ENCODE measurements at places on chromosomes 7 and 10. TPM values are rescaled to one million over a fixed set of nuclear protein-coding genes. Genes with fewer than 3 reads are reported as not detected.

RARRES2 gene
- total RNA-seq, result 99.9 TPM

GRCh38 chr10:24926557-24926956, 25.8 kb downstream of the PRTFDC1 start:
- DNase-seq, result no peak

DNA sequence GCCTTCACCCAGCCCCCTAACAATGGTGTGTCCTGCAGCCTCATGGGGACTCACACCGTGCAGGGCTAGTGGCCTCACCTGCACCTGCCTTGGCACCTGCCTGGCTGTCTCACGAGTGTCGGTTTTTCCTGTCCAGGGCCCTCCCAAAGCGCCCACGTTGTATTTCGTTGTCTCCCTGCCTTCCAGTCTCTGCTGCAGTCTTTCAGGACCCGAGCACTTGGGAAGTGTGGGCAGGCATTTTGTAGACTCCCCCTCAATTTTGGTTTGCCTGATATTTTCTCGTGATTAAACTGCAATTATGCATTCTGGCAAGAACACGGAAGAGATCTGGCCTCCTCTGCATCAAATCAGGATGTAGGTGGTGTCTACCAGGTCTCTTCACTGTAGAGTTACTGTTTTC, 17.9 kb downstream of the BNIP3 start:
- no peak for DNase-seq

GRCh38 chr7:108815815-108816214, 246.1 kb downstream of the DNAJB9 start:
- no peak for DNase-seq

DNA sequence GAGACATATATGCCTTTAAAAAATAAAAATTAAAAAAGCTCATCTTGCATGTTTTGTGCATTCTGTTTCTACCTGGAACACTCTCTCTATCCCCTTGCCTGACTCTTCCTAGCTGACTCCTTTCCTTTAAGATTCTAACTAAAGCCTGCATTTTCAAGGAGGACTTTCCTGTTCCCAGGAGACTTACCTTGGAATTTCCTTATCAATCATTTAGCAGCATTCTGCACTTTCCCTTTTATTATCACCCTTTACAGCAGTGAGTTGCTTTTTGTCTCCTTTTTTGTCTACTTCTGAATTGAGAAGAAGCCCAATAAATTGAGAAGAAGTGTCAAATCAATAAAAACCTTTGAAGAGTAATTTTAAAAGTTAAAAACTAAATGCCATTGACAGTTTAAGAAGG, 142.2 kb upstream of the TMEM196 start:
- no peak for DNase-seq

DNA sequence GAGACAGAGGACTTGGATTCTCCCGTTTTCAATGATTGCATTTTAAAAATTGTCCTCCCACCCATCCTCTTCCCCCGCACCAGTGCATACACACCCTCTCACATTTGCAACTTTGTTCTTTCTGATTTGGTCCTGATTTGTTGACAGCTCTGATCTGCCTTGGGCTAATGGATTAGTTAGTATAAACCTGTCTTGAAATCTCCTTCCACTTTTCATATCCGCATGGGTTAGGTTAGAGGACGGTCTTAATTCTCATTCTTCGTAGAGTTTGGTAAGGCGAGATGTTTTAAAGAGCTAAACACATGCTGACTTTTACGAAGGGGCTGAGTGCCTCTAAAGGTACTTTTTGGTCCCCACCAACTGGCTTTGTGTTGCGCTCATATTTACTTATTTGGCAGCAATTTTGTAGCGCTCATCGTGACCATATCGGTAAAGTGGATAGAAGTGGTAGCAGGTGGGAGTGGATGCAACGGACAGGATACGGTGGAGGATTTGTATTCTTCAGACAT, 1.1 kb downstream of the AHR start:
- DNase-seq, result peak; percentile 31

DNA sequence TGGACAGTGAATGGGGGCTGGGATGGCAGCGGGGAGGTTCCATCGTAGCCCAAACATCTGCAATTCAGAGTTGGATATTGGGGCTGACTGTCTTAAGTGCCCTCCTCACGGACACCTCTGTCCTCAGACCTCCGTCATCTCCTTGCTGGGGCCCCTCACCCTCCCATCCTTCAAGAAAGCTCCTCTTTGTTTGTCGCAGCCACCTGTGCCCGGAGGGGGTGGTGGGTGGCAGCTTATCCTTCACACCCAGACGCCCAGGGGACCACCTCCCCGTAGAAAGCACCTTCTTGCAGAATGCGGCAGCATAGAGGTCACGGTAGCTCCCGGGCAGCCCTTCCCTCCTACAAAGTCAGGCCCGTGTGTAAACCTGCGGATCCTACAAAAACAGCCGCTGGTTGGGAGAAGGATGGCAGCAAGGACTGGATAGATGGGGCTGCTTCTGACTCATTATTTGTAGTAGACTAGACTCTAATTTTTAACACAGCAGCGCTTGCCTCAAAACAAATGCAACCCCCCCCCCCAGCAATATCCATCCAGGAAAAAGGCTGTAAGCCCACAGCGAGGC, 1.3 kb upstream of the PTPRN2 start:
- no peak for DNase-seq

- DNase-seq, result no peak
These were observed 526.7 kb upstream of the FZD8 start for GRCh38 chr10:36168777-36169176.

DNA sequence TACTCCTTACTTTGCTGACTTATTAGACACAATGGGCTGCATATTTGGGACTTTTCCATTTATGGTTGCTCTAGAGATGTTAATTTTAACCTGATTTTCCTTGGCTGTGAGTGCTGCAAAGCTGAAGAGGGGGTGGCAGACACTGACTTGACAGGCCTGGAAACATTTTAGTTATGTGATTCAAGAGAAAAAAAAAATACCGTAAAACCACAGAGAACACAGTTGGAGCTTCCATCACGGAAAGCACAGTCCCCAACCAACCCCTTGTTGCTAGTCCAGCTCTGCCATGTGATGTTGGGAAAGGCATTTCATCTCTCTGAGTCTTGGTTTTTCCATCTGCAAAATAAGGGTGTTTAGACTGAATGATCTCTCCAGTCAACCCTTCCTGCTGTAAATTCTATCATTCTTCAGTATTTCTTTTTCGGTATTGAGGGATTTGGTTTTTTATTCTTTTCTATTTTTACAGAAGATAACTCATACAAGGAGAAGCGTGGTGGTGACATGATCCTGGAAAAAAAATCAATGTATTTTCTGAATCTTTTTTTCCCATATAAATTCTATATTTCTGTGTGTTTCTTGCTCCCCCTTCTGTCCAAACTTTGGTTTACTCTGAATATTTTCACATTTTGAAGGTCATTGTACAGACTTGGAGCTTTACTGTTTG, 246.1 kb downstream of the REEP3 start:
- DNase-seq, result no peak

MACC1 gene
- 25.6 TPM for total RNA-seq

- DNase-seq, result no peak
These were observed 32.0 kb downstream of the CUL2 start for GRCh38 chr10:35058134-35058533.

- no peak for DNase-seq
These were observed 97.7 kb downstream of the SH3PXD2A start for GRCh38 chr10:103757531-103758293.

DNA sequence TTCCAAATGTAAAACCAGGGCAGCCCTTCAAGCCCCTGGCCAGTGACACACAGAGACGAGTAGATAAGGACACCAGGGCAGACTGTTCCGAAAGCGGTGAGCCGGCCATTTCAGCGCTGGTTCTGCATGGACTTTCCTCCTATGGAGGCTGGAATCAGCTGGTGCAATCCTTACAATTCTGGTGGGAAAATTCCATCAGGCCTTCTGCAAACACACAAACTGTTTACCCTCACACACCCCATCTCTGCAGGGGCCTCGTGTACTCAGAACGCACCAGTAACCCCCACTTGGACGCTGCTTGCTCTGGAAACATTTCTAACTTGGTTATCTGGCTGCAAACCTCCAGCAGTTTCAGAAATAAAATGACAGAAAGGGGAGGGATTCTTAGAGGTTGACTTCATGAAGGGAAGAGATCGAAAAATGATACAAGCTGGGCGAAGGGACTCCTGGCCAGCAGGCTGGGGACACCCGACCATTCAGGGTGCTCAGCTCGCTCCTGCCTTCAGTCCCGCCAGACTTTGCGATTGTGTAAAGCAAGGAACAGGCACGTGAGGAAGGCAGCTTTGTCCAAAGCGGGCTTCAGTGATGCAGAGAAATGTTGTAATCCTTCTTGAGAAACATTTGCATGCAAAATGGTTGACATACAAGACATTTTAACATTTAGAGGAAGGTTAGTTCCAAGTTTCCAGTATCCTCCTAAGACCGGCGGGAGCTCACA, 19.7 kb upstream of the SHH start:
- DNase-seq, result no peak
